ENCODE measurements at places on chromosomes 4 and X. TPM values are rescaled to one million over a fixed set of nuclear protein-coding genes. Genes with fewer than 3 reads are reported as not detected.

- DNase-seq: no peak
Measured at GRCh38 chr4:7124689-7125442, 57.0 kb upstream of the GRPEL1 start.

The GPC4 gene
- 0.23 TPM for total RNA-seq

GRCh38 chrX:46325312-46325877 is 219.8 kb downstream of the ZNF674 start:
- no peak for DNase-seq

The NXF2 gene
- not detected for total RNA-seq

DNA sequence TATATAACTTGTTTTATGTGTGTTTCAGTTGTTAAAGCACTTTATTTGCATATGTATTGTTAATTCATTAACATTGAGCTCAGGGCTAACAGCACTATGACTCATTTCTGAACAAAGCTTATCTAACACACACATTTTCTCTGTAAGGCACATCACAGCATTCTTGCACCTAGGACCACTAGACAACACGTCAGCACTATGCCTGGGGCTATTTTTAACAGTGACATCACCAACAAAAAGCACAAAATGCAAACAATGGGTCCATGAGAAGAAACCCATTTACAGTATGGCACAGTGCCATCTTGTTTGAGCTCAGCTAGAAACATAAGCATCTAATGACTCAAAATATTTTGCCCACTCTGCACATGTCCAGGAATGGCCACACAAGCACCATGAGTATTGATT is 124.4 kb downstream of the RELL1 start:
- DNase-seq: no peak

DNA sequence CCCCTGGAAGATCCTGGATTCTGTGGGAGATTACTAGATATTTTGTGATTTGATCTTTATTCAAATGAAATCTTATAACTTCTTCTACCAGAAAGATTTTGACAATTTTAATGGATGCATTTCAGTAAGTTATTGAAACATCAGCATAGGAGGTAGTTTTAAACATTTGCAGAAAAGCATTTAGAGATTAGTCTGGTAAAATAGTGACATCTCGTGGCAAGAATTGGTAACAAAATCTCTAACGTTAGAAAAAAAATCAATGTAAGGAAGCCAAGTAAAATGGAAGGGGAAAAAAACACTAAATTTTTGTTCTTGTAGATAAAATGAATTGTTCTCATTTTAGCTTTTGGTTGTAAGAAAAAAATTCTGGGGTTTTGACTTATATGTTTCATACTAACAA is 73.3 kb downstream of the TASL start:
- no peak for DNase-seq

- DNase-seq: no peak
Measured at GRCh38 chr4:142377342-142378091, 468.6 kb downstream of the INPP4B start.

DNA sequence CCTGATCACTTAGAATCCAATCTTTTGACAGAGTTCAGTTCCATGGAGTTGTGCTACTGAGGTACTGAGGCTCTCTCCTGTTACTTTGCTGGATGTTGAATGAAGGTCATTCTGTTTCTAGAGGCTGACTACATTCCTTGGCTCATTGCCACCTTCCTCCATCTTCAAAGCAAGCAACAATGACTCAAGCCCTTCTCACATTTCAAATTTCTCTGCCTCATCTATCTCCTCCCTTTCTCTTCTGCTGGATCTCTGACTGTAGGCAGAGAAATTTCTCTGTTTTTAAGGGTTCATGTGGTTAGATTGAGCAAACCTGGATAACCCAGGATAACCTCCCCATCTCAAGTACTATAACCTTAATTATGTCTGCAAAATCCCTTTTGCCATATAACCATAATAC is 775.4 kb downstream of the STPG2 start:
- DNase-seq: no peak
